ENCODE measurements at places on chromosomes 3 and 15.

- DNase-seq = no peak
Observed at GRCh38 chr15:31037731-31038477, 46.5 kb upstream of the MTMR10 start.

DNA sequence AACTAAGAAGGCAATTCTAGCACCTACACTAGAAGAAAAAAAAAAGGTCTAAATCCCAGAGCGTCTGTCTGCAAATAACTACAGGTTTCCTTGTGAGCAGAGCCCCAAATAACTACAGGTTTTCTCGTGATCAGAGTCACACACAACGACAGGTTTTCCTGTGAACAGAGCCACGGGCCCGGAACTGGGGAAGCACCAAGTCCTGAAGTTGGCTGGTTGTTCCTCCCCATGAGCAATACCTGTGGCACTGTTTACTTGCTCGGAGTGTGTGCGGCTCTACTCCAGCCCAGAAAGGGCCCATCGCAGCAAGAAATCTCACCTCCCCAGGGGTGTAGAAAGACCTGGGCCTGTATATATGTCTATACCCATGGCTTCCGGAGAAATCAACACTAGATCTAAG lies 644 bp upstream of the MASP1 start:
- DNase-seq = no peak

DNA sequence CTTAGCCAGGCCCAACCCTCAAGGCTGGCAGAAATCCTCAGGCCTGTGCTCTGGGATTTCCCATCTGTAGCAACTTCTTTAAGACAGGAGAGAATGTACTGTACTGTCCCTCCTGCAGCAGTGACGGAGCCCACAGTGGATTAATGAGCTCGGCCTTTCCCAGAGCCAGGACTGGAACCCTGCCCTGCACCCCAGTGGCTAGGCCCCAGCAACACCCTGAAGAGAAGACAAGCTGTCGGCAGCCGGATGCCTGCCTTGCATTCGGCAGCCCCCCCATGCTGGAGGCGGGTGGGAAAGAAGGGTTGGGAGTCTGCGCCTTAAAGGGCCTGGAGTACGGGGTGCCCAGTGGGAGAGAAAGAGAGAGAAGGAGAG lies 32.0 kb downstream of the KLHL25 start:
- no peak for DNase-seq

DNA sequence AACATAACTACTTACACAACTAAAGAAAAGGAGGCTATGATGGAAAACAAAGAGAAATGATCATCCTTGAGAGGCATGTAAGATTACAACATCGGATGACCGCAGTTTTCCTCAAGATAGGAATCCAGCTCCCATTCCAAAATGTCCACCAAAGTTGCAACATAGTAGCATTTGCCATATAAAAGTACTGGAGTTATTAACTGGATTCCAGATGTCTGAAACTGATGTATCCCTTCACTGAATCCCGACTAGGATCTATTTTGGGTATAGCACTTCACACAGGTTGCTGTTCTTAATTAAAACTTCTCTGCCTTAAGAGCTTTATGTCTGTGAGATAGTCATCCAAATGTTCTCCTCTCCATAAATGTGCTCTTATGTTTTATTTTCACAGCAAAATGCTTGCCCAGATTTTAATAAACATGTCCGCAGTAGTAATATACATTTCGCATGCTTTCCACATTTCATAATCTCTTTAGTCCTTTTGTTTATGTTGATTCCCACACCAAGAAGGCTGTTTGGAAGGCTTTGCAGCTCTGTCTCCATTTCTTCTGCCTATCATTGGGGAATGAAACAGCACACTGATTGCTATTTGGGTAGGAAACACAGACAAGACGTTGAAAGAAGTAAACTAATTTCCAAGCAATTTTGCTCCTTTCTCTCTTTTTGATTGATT lies 716.5 kb upstream of the CFAP20DC start:
- no peak for DNase-seq

DNA sequence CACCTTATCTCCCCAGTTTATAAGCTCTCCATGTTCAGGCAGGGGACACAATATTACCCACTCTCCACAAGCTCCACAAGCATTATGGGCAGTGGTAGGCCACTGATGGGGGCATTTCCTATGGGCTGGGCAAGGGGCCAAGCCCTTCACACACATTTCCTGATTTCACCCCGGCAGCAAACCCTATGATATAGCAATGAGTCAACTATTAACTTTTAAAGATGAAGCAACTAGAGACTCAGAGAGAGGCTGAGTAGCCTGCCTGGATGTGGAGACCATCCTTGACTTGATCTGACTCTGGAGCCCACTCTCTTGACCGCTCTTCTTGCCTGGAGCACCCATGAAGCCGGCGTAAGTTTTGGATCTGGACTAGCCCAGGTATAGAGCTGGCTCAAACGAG lies 27.4 kb downstream of the FOXL2NB start:
- DNase-seq = no peak

DNA sequence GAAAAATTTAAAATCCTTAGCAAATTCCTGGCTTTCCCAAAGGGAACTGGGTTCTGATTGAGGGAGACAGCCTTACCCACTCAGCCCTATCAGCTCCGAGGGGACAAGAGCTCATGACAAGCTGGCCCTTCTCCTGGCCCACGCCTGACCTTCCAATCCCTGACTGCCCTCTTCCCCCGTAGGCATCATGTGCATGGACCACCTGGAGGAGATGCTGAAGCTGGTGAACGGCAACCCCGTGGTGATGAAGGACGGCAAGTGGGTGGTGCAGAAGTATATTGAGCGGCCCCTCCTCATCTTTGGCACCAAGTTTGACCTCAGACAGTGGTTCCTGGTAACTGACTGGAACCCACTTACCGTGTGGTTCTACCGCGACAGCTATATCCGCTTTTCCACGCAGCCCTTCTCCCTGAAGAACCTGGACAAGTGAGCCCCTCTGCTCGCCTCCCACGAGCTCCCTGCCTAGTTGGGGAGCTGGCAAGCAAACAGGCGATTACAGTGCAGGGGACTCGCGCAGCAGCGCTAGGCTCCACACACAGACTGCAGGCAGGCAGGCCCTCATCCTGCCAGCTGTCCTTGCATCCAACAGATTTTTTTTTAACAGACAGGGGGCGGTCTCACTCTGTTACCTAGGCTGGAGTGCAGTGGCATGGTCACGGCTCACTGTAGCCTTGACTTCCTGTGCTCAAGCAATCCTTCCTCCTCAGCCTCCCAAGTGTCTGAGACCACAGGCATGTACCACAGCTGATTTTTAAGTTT lies 16.8 kb downstream of the RPUSD3 start:
- no peak for DNase-seq

GRCh38 chr15:80489030-80489594 lies 84.9 kb downstream of the ARNT2 start:
- no peak for DNase-seq

DNA sequence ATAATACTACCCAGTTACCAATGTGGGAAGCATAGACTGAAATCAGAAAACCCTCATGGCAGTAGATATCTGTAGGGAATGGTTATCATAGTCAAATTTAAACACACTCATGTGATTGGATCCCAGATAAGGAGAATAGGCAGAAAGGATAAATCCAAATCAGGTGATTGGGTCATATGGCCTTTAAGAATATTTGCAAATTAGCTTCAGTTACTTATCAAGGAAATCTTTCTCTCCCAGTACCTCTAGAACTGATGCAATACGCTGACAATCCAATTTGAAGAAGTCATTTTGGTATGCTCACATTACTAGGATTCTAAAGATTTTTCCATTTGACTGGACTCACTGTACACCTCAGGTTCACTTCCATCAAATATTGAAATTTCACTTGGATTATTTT lies 87.7 kb upstream of the MNS1 start:
- DNase-seq = no peak

- no peak for DNase-seq
Observed at GRCh38 chr3:109569135-109569846, 231.9 kb upstream of the DPPA4 start.

DNA sequence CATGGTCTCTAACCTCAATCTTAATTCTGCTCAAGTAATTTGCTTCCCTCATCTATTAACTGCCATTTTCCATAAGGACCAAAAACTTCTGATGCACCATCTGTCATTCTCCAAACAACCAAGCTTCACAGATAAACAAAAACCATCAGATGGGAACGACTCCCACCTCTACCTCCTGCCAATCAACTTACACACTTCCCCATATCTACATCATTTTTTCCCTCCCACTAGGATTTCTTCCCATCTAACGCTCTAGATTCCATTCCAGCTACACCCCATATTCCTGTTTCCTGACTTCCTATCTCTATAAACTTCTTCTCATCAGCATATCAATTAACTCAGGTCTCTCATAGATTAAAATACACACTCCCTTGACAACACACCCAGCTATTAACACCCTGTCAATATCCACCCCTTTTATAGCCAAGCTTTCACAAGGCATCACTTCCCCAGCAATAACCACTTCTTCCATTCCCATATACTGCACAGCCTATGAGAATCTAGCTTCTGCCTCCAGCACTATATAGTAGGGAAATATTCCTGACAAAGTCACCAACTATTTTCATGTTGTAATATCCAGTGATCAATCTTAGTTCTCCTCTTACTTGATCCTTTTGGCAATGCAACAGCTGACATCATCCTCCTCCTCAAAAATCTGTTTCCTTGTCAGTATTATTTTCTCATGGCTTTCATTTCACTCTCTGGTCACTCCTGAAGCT lies 39.2 kb downstream of the SNX4 start:
- no peak for DNase-seq

DNA sequence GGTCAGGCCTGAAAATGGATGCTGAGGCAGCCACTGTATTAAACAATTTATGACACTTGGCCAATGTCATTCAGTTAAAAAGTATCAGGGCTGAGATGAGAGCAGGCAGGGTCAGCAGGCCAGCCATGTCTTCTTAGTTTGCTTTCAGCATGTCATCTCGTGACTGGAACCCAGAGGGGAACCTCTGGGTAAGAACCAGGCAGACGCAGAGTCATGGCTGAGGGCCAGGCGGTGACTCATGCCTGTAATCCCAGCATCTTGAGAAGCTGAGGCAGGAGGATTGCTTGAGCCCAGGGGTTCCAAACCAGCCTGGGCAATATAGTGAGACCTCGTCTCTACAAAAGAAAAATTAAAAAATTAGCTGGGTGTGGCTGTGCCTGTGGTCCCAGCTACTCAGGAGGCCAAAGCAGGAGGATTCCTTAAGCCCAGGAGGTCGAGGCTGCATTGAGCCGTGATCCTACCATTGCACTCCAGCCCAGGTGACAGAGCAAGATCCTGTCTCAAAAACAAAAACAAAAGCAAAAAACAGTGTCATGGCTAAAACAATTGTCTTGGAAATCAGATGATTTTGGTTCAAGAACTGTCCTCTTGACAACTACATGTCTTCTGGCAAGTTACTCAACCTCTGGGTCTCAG lies 11.7 kb downstream of the BCL2L10 start:
- no peak for DNase-seq
